A549 treated with CORT108297 at 1 μM for 4 hours (cell line): ENCODE measurements at places on chromosomes 7 and 10. TPM values are rescaled to one million over a fixed set of nuclear protein-coding genes. Genes with fewer than 3 reads are reported as not detected.

The PURB gene
- total RNA-seq, result 10.5 to 12.4 TPM (median 11.1 TPM) in 5 replicates

The OR6B1 gene
- total RNA-seq, result not detected in 5 replicates

The HOXA1 gene
- total RNA-seq, result 2.5 to 4.0 TPM (median 3.5 TPM) in 5 replicates

The POLR3A gene
- 13.0 to 14.8 TPM (median 14.0 TPM) in 5 replicates for total RNA-seq

The SPDYE2 gene
- total RNA-seq, result not detected in 5 replicates

The COL26A1 gene
- total RNA-seq, result 0.32 to 0.58 TPM (median 0.49 TPM) in 5 replicates

The HOXA5 gene
- total RNA-seq, result 3.9 to 7.1 TPM (median 5.3 TPM) in 5 replicates

The AOC1 gene
- total RNA-seq, result not detected in 5 replicates

The AKR1C4 gene
- 0.22 to 0.42 TPM (median 0.30 TPM) in 5 replicates for total RNA-seq

The AKR1D1 gene
- not detected in 5 replicates for total RNA-seq

The DNAH11 gene
- total RNA-seq, result 0.12 to 0.37 TPM (median 0.15 TPM) in 5 replicates
